ENCODE measurements at places on chromosomes 13 and 19.

- no peak for DNase-seq
These were observed 659 bp downstream of the GNA11 start for GRCh38 chr19:3094601-3095440.

DNA sequence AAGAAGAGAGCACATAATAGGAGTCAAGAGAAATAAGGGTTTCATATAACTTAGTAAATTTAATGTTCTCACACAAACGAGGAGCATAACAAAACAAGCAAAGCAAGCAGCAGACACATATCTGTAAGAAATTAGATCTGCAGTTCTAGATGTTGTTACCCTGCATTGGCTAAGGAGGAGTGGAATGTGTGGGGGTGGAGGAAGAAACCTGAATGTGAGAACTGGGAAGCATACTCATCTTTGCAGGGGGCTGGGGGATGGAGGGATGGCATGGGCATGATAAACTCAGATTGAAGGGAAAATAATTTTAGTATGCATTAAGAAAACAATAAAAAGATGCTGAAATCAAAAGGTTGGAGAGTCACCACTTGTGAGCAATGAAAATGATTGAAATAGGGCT, 255.0 kb downstream of the LIG4 start:
- DNase-seq: no peak

DNA sequence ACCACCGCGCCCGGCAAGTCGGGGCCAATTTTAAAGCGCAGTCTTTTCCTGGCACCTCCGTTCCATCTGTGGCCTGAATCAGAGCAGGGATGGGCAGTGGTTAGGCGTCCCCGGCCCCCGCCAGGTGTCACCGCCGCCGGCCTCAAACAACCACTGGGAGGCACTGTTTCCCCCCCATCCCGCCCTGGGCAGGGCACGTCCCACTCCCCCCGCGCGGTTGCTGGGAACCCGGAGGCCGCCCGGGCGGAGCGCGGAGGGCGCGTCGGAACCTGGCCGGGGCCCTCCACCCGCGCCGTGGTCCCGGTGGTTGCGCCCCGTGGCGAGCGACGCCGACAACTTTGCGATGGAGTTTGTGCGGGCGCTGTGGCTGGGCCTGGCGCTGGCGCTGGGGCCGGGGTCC, at the start of gene GRIN3B:
GRIN3B (plus strand) TSS at position 325 of the 400 bp plus-strand sequence; CDS start at position 344, 19 bp downstream.
- DNase-seq: peak; percentile 59

- no peak for DNase-seq
These were observed 2613.9 kb upstream of the PCDH20 start for GRCh38 chr13:64029343-64030093.

- DNase-seq: no peak
These were observed 330.8 kb upstream of the SPRY2 start for GRCh38 chr13:80671773-80672172.

DNA sequence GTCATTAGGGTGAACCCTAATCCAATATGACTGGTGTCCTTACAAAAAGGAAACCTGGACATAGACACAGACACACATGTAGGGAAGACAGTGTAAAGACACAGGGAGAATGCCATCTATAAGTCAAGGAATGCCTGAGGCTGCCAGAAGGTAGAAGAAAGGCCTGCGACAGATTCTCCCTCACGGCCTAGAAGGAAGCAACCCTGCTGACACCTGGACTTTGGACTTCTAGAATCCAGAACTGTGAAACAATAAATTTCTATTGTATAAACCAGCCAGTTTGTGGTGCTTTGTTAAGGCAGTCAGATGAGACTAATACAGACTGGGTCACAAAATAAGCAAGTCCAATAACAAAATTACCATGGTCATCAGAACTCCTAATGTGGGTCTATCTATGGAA, 120.4 kb downstream of the ENOX1 start:
- DNase-seq: no peak

DNA sequence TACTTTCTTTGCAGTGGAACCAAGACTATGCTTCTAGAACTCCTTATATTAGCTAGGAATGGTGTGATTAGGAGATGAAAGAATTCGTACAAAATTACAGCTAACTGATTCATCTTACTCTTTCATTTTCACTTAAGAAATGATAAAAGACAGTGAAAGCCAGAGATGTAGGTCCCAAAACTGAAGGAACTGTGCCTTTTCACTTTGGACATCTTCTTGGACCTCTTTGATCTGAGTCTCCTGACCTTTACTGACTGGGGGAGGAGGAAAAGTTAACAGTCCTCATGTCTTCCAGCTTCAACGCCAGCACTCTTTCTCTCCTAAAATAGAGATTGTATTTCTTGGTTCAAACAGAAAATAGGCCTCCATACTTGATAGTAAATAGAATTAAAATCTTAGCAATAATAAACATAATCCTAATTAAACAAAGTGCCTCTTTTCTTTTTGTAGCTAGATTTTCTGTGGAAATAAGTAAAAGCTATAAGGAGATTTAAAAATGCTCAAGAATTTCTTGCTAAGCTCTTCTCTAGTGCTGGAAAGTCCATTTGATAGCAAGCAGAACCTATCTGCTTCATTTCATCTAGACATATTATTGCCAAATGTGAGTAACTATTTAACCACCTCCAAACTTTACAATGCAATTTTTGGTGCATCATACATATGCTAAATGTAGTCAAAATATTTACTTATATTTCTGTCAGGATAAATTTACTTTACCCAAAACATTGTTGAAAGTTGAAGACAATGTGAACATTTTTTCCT, 109.4 kb upstream of the POSTN start:
- DNase-seq: no peak

- no peak for DNase-seq
These were observed 149.6 kb downstream of the SIPA1L3 start for GRCh38 chr19:38056646-38057045.

DNA sequence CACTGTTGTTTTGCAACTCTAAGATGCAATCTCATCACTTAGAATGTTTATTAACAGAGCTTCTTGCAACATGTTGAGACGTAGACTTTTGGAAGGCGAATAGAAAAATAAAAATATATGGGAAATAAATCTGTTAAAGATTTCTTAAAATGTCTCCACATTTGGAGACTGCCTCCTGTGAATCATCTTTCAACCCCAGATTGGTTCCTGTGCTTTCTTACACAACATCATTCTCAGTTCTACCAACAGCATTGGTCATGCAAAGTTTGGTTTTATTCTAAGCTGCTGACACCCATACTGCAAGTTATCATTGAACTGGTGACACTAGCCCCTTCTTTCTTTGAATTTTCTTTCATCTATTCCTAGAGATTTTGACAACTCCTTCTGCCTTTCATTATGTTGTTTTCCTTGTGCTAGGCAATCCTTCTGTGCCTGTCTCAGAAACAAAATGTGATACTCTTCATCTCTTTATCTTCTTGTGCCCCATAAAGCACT, 1.6 kb upstream of the IGFL3 start:
- no peak for DNase-seq

DNA sequence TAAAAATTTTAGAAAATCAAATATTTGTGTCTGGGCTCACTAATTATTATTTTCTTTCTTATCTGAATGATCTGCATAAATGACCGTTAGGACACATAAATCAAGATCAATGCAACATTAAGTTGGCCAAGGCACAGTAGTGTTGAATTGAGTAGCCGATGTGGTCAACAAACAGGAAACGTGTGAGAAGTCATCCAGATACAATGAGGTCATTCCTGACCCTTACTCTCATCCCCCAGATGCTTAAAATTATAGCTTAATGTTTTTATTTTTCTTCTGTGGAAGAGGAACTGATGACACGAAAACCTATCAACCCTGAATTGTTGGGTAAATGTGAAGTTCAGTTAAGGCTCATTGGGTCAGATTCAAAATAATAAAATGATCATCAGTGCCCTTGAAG, 222.9 kb downstream of the RFC3 start:
- DNase-seq: no peak

DNA sequence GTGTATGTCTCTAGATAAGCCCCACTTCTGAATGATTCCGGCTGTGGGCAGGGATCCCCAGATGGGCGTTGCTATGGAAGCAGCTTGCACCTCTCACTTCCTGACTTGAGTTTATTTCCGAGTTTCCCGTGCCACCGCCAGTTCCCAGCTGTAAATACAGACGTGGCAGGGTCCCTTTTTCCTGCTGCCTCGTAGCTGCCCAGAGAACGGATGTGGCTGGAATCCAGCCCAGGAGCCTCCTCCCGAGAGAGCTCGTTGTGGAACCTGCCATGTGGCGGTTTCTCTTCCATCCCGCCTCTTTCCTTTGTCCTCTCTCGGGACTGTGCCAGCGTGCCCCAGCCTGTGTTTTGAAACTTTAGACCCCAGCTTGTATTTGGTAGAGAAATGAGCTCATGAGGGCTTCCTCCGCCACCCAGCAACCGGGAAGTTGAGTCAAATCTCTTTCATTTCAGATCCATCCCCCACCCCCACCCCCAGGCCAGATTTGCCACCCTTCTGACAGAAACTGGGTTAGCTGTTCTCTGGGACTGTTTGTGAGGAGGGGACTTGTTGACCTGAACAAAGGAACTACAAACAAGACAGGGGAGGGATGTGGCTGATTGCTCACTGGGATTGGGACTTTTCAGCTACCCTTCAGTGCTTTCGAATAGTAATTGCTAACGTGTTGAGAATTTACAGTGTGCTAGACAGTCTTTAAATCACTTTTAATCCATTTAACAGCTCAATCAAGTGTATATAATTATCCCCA, 96.6 kb downstream of the SIPA1L3 start:
- no peak for DNase-seq

DNA sequence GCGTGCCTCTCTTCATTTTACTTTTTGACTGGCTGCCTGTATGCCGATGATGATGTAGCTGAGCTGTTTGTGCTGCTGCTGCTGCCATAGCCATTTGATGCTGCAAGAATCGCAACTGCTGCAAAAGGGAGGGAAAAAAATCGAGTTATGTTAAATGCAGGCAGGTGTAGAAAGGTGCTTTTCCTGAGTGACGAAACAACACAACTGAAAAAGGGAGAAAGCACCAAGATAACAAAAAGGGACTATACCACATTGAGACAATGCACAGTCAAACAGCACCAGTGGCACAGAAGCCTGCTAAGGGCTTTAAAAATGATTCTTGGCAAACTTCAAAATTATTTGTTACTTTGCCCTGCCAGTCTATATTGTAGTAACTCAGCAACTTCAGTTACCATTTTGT, 9.1 kb downstream of the EXOSC8 start:
- no peak for DNase-seq

DNA sequence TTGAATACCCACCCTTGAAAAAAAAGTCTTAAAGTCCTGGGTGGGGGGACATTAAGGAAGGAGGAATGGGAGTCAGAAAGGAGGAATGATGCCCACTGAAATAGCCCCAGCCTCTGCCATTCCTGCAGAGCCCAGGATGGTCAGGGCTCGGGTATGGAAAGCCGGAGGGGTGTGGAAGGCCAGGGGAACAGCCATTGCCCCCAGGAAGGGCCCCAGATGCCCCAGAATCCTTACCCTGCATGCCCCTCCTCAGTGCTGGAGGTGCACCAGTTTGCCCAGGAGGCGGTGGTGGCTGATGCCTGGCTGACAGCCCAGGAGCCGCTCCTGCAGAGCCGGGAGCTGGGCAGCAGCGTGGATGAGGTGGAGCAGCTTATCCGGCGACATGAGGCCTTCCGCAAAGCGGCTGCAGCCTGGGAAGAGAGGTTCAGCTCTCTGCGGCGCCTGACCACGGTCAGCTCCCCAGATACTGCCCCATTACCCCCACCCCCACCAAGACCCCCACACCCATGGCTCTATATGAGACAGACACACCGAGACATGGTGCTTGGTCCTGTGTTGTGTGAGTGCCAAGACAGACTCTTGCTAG, 10.7 kb upstream of the SHKBP1 start:
- DNase-seq: no peak

- DNase-seq: no peak
These were observed 498 bp downstream of the PROZ start for GRCh38 chr13:113158946-113159345.

- no peak for DNase-seq
These were observed 15.7 kb upstream of the LDLR start for GRCh38 chr19:11073568-11073967.

GRCh38 chr13:75165543-75166230, 316.3 kb downstream of the TBC1D4 start:
- DNase-seq: no peak

GRCh38 chr13:66219506-66219905, 1010.6 kb downstream of the PCDH9 start:
- DNase-seq: no peak

- peak; percentile 71 for DNase-seq
These were observed 19.2 kb downstream of the CEACAM6 start for GRCh38 chr19:41774515-41774980.
